ENCODE measurements at places on chromosomes 11 and 22. TPM values are rescaled to one million over a fixed set of nuclear protein-coding genes. Genes with fewer than 3 reads are reported as not detected.
A peak's percentile ranks its signal among the peaks of the same experiment; 100 is the strongest.

HBB gene
- total RNA-seq: 10,204 TPM

CD3D gene
- 27.3 TPM for total RNA-seq

GDPD4 gene
- total RNA-seq: not detected

APOA5 gene
- total RNA-seq: not detected

KCNA4 gene
- not detected for total RNA-seq

CBLIF gene
- total RNA-seq: not detected

FAR1 gene
- total RNA-seq: 78.9 TPM

SUSD2 gene
- total RNA-seq: 3.2 TPM

DNA sequence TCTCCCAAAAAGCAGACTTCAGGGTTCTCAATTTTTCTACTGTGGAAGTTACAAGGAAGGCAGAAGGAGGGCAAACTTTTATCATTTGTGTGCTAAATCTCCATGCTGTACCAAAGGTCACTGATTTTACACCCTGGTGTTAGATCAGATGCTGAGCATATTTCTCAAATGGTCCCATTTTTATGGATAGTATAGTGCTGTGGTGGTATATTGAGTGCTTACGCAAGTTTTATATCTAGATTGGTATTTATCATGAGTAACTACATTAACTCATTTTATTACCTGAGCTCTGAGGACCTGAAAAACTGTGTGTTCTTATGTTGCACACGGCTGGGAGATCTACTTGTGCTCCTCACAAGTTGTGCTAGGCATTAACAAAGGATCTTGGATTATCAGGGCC lies 75.1 kb downstream of the PRR5L start:
- H3K27me3 ChIP-seq: peaks cover 18% of the 10 kb centered on the region
- no peak overlapping the region for H3K4me3 ChIP-seq
- DNase-seq: no peak

DNA sequence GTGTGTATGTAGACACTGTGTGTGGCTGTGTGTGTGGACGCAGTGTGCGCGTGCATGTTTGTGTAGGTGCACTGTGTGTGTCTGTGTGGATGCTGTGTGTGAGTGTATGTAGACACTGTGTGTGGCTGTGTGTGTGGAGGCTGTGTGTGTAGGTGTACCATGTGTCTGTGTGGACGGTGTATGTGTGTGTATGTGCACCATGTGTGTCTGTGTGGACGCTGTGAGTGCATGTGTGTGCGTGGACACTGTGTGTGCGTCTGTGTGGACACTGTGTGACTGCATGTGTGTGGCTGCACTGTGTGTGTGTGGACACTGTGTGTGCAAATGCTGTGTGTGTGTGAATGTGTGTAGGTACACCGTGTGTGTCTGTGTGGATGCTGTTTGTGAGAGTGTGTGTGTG lies 10.3 kb downstream of the TRPM5 start:
- no peaks in the 10 kb centered on the region for H3K27me3 ChIP-seq
- H3K4me3 ChIP-seq: no peak overlapping the region
- H3K4me1 ChIP-seq: no peaks in the 10 kb centered on the region
- H3K36me3 ChIP-seq: no peaks in the 10 kb centered on the region

GRCh38 chr11:114154271-114155047 lies 94.9 kb downstream of the ZBTB16 start:
- H3K36me3 ChIP-seq: peaks cover 6% of the 10 kb centered on the region
- no peak overlapping the region for H3K4me3 ChIP-seq
- peak overlapping the region; percentile 43 for H3K27ac ChIP-seq
- H3K4me1 ChIP-seq: peaks cover 61% of the 10 kb centered on the region
- no peak for DNase-seq
- H3K27me3 ChIP-seq: no peaks in the 10 kb centered on the region

GRCh38 chr11:66112601-66113499 lies 42.8 kb downstream of the PACS1 start:
- DNase-seq: no peak
- H3K27me3 ChIP-seq: no peaks in the 10 kb centered on the region
- peak overlapping the region; percentile 74 for H3K27ac ChIP-seq

- no peak overlapping the region for H3K4me3 ChIP-seq
- H3K27me3 ChIP-seq: peaks cover 7% of the 10 kb centered on the region
- DNase-seq: peak; percentile 69
- H3K36me3 ChIP-seq: no peaks in the 10 kb centered on the region
Measured at GRCh38 chr11:1088927-1089737, 14.5 kb downstream of the MUC2 start.

DNA sequence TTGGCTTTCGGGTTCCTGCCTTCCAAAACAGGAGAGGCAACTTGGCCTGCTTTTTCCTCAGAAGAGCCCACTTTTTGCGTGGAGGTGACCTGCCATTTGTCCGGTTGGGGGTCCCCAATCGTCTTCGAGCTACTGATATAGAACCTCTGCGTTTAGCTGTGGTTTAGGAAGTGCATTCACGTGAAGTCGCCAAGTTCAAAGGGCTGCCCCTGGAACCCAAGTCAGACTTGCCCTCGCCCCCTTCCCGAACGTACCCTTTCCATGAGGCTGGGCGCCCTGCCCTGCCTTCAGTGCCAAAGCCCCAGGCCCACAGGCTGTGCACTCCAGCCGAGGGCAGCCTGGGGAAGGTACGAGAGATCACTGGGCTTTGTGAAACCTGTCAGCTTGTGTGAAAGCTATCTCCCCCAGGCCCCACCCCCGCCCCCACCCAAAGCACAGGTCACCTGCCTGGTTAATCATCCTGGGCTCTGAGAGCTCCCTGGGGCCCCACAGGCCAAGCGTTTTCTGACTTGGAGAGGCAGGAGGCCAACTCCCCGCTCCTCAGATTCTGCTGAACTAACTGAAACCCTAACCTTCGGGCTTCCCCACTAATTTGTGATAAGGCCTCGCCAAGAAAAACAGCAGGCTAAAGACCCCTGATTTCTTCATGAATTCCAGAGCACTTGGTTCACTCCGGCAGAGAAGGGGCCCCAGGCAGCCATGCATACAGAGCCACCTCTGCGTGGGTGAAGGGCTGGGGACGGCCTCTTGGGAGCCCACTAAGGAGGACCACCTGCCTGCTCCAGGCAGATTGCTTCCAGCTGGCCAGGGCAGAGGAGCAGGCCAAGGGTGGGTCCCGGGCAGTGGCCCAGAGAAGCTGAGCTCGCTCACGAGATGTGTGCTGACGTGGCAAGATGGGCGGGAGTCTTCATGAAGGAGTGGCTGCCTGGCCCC lies 25.8 kb upstream of the KCNQ1OT1 start:
- H3K36me3 ChIP-seq: no peaks in the 10 kb centered on the region
- no peaks in the 10 kb centered on the region for H3K4me1 ChIP-seq
- no peaks in the 10 kb centered on the region for H3K27me3 ChIP-seq
- H3K4me3 ChIP-seq: no peak overlapping the region

Measured in spleen (tissue), 13 donors.